Activated naive CD8-positive, alpha-beta T cell treated with anti-CD3 and anti-CD28 coated beads, Interleukin-2, amount 50 U/mL, for 16 hours (primary cell): ENCODE measurements at places on chromosomes 6 and 20.

DNA sequence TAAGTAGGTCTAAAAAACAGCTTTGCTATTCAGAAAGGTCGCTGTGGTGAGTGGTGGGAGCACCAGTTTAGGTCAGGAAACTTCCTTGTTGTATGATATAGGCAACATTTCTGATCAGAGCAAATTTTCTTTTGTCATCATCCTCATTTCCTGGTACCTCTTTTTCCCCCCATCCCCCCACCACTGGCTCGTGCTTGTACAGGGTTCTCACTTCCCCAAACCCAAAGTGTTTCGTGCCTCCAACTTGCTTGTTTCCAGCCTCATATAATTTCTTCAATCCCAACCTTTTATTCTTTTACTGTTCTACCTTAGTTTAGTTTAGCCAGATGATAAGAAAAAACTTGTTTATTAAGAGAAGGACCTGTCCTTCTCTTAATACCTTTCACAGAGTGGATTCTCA lies 209.4 kb upstream of the JAG1 start:
- no peak for DNase-seq

- DNase-seq, result no peak
Measured at GRCh38 chr6:98833307-98834059, 891 bp upstream of the POU3F2 start.

DNA sequence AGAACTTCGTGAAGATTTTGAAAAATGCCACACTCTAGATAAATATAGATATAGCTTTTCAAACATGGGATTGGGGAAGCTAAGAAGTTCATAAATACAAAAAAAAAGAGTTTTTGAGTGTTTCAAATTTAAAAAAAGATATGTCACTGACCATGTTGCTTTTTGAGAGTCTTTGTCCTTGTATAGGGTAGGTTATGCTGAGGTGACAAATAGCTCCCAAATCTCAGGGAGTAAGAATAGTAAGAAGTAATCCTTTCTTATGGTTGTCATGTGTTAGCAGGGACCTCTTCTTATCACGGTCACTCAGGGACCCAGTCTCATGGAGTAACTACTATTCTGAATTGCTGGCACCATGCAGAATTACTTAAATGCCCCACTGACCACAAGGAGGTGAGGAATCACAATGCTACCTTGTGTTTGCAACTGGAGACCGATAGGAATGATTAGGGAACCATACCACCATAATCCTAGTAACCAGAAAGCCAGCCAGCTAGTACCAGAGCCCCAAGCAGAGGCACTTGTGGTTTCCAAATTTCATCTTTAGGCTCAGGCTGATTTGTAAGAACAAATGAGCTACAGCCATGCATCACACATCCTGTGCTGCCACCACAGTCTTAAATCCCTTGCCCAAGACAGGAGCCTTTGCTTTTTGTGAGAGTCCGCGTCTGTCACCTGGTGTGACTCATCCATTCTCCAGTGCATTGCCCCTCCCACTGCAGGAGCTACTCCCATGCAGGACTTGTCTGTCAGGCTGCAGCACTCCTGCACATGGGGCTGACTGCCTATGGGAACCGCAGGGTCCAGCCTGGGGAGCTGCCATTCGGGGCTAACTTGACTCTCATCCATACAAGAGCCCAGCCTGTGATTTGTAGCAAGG lies 42.4 kb upstream of the ADGRF4 start:
- DNase-seq, result no peak

- DNase-seq, result no peak
Measured at GRCh38 chr6:837380-837779, 144.4 kb upstream of the EXOC2 start.

DNA sequence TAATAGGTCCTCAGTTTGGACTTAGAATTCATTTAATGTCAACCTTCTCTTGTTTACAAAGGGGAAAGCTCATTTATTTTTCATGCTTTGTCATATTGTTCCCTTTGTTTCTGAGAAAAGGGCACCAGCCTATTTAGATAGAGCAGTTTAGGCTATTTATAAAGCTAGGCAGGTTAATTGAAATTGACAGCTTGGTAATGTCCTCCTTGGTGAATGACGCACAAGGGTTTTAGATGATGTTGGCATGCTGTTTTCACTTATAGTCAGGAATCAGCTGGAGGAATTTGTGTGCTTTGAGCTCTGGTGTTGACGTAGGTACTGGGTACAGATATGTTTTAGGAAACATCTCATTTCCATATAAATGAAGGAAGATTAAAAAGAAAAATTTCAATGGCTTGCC lies 45.2 kb downstream of the BCKDHB start:
- DNase-seq, result no peak

DNA sequence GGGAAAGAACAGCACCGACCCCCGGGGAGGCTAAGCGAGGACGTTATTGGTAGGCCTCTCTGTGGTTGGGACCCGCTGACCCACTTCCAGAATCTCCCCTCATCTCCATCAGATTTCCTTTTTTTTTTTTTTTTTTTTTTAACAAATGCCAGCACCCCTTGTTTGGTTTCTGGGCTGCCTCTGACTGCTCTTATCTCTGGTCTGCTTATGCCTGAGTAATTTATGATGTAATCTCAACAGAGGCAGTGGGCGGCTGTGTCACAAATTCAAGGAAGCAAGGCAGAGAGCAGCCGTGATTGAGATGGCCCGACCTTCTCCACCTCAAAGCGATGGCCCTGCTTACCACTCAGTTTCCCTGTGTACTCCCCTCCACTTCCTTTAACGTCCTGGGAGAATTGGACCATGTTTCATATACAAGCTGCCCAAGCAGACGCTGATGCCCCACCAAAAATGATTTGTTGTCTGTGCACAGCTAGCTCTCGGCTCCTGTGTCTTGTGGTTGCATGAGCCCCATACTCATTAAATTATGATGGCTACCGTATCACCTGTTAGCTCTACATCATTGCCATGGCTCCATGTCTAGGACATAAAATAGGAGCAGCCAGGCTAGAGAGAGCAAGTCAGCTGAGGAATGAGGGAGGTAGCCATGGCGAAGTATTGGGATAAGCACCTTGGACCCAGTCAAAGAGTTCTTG lies 98.1 kb downstream of the ZNF217 start:
- no peak for DNase-seq
